ENCODE measurements at places on chromosomes 11 and 22.

DNA sequence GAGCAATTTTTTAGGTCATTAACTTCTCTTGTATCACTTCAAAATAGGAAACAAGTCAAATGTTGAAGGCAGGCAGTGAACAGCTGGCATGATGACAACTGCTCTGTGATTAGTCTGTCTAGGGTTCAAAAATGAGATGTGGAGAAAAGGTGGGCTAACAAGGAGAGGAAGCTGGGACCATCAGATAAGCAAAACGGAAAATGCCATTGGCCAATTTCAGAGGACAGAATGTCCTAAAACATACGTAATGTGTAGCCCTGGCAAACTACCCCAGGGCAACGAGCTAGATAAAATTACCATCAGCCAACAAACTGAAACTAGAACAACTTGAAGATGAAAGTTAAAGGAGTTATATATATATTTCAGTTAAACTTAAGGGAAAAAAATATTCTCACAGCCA, 93.2 kb downstream of the RELT start:
- DNase-seq, result no peak

DNA sequence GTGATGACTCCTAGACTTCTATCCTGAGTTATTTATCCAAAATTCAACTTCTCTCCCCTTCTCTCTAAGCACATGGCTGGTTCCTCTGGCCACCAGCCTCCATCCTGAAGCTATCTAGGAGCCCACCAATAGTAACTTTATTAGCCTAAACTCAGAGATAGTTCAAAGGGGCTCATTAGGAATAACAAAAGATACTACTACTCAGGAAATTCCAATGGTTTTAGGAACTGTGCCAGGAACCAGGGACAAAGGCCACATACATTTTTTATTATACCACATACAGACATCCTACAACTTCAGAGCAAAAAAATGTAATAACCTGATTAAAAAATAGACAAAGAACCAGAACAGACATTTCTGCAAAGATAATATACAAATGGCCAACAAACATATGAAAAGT, 27.9 kb downstream of the SLC25A17 start:
- no peak for DNase-seq

DNA sequence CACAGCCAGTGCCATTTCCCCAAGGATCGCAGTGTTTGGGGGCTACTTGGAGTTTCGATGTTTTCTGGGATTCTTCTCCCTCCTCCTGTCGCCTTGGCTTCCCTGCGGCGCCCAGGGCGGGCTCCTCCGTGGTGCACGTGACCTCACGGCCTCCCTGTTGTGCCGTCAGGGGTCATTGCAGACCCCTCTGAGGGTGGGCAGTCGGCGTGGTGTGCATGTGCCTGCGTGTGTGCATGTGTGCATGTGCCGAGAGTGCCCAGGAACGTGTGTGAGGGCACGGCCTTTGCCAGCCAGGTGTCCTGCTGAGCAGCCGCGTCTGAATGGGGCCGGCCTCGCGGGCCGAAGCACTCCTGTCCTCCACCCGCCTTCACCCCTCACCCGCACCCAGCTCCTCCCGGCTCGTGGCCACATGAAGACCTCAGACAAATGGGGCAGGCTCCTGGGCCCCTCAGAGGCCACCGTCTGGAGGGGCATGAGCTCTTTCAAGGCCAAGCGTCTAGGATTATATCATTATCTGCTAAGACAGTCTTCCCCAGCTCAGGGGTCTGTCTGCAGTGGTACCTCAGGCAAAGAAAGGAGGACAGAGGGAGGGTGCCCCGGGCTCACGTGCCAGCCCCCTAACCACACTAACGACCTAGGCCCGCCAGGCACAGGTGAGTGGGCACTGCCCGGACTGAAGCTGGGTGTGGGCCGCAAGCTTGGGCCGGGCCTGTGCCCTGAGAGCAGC, 9.4 kb upstream of the MRPL23 start:
- DNase-seq, result peak; percentile 5

GRCh38 chr11:16791191-16791961, 52.9 kb downstream of the C11orf58 start:
- DNase-seq, result no peak

GRCh38 chr11:28146123-28146751, 38.0 kb downstream of the METTL15 start:
- DNase-seq, result no peak

- no peak for DNase-seq
These were observed 78.5 kb upstream of the NCAM1 start for GRCh38 chr11:112882494-112883381.

Measured in activated CD4-positive, alpha-beta T cell treated with anti-CD3 and anti-CD28 coated beads, Interleukin-2, amount 10 ng/mL, durations not matched to agents 7 days and 5 days (primary cell).